Fibroblast of skin of abdomen (primary cell): ENCODE measurements at places on chromosomes 6 and 20.
A peak's percentile ranks its signal among the peaks of the same experiment; 100 is the strongest.

DNA sequence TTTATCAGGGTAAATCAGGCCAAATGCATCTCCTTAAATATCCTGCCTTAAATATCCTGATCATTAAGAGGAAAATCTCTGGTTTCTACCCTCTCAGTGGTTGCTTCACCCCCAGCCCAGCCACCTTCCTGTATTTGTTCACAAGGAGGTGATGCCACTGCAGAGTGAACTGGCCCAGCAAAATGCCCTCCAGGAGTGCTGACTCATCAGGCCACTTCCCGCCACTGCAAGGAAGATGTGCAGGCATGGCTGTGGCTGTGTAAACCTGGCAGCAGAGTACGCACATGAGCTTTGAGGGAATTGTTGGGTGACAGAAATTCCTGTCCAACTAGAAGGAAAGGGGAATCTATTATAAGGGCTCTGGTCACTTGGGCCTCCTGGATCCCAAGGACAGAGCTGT lies 13.8 kb downstream of the NQO2 start:
- peak; percentile 26 for DNase-seq

DNA sequence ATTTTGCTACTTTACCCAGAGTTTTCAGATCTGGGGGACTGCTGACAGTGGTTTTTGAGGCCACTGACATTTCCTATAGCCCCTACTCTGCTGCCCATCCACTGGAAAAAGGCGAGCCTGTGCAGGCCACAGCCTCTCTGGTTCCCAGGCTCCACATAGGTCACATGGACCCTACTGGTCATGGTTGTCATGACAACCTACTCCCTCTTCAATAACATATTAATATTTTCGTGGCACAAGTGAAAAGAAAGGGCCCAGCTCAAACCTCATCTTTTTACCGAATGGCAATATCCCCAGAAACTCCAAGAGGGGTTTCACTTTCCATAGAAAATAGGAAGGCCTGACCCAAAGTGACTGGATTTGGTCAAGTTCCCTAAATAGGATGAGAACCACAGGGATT lies 11.0 kb upstream of the FOXO3 start:
- DNase-seq: no peak

DNA sequence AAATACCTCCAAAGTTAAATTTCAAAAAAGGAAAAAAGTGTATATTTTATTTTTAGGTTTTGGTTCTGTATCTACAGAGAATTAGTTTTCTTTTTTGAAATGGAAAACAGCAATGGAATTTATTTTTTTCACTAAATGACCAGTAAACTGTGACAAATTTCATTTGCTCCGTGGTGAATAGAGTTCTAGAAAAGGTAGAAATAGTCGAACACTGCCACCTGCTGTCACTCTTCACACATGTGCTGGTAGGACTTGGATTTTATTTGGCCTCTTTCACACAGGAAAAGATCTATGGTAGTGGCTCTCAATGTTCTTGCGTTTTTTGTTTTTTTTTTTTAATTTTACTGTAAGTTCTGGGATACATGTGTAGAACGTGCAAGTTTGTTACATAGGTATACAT lies 312.5 kb downstream of the EYA4 start:
- DNase-seq: peak; percentile 67

DNA sequence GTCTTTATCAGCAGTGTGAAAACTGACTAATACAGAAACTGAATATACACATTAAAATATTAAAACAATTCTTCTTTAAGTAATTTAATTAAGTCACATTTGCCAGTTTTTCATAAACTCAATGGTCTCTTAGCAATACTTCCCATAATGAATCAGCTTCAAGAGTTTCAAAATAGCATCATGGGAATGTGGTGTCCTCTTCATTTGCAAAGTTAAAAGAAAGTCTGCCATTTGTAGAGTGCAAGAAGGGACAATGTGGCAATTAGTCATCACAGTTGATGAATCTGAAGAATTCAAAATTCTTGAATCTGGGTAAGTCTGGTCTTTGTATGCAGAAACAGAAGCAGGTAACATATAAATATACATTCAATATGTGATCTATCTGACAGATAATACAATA lies 38.7 kb downstream of the SYNE1 start:
- peak; percentile 13 for DNase-seq

- no peak for DNase-seq
Measured at GRCh38 chr6:162198076-162198475, 529.5 kb downstream of the PRKN start.

DNA sequence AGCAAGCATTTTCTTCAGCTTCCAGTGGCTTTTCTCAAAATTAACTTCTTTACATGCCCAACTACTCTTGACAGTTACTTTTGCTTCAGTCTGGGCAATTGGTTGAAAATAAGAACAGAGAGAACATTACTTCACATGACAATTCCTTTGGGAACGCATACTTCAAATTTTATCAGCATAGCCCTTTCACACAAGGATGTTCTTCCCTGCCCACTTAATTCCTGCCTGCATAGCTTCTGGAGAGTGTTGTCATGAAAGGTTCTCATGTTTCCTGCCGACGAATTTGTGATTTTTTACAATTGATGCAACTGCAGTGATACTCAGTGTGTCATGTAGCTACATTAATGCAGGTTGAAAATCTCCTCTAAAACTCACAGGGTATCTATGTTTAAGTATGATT lies 22.0 kb upstream of the SNRNP48 start:
- DNase-seq: peak; percentile 89

- DNase-seq: no peak
Measured at GRCh38 chr6:28658475-28659249, 133.0 kb downstream of the GPX5 start.

GRCh38 chr6:155170519-155170918 lies 93.3 kb upstream of the CLDN20 start:
- no peak for DNase-seq

GRCh38 chr20:3105256-3106137 lies 21.0 kb upstream of the AVP start:
- no peak for DNase-seq

DNA sequence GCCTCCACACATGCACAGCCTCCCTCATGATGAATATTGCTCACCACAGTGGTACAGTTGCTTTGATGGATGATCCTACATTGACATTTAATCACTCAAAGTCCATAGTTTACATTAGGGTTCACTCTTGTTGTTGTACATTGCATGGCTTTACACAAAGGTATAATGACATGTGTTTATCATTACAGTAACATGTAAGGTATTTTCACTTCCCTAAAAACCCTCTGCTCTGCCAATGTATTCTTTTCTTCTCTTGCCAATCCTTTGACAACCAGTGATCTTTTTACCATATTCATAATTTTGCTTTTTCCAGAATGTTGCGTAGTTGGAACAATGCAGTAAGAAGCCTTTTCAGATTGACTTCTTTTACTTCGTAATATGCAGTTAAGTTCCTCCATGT lies 166.6 kb upstream of the KHDRBS2 start:
- DNase-seq: no peak

DNA sequence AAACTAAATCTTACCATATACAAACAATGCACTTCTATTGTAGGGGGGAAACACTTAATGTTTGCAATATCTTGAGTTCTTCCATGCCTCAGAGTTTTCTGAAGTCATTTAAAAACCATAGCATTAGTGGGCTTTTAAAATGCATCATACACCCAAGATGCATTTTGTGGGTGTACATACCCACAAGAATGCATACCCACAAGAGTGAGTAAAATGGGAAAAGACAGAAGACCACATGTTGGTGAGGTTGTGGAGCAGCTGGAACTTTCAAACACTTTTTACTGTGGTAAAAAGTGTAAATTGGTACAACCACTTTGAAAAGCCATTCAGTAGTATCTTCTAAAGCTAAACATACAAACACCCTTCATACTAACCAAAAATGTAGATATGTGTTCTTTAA lies 57.5 kb downstream of the CYB5R4 start:
- DNase-seq: peak; percentile 40

- DNase-seq: peak; percentile 45
Measured at GRCh38 chr6:135423649-135424128, 73.9 kb downstream of the AHI1 start.

- DNase-seq: no peak
Measured at GRCh38 chr6:26275663-26276062, 89.3 kb upstream of the BTN3A2 start.

DNA sequence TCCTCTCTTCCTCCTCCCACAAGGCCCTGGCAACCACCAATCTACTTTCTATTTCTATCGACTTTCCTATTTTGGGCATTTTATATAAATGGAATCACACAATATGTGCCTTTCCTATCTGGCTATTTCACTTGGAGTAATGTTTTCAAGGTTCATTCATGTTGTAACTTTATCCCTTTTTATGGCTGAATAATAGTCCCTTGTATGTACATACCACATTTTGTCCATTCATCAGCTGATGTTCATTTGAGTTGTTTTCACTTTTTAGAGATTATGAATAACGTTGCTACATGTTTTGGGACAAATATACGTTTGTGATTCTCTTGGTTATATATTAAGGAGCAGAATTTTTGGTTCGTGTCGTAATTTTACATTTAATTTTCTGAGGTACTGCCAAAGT lies 33.9 kb downstream of the SCGN start:
- DNase-seq: no peak

DNA sequence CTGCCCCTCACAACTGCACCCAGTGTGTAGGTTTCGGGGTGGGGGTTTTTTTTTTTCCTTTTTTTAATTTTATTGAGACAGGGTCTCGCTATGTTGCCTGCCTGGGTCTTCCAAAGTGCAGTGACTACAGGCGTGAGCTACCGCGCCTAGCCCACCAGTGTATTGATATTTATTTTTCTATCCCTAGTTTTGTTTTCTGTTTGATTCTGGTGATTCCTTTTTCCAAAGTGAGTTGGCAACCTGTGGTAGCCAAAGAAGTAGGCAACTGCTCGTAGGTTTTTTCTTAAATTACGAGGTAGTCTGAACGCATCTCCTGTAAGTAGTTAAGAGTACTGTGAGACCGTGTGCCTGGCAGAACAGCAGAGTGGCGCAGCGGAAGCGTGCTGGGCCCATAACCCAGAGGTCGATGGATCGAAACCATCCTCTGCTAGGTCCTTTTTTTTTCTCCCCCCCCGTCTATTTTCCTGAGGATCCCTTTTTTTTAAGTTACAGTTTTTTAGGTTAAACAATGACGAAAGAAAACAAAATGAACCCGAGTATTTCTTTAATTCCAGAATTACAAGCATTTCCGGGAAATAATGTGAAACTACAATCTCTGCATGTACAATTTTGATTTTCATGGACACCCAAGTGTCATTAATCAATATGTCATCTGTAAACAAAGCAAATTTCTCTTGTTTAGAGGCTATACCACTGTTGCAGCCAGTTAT lies 78.7 kb upstream of the BTN3A2 start:
- peak; percentile 62 for DNase-seq

GRCh38 chr6:113651920-113652319 lies 205.2 kb upstream of the MARCKS start:
- no peak for DNase-seq

GRCh38 chr6:128465368-128466343 lies 54.7 kb downstream of the PTPRK start:
- DNase-seq: no peak

GRCh38 chr6:159359581-159360297 lies 190.5 kb downstream of the FNDC1 start:
- no peak for DNase-seq

GRCh38 chr20:32605167-32605656 lies 20.1 kb upstream of the NOL4L start:
- no peak for DNase-seq

GRCh38 chr20:21202259-21202658 lies 76.4 kb downstream of the KIZ start:
- DNase-seq: no peak

DNA sequence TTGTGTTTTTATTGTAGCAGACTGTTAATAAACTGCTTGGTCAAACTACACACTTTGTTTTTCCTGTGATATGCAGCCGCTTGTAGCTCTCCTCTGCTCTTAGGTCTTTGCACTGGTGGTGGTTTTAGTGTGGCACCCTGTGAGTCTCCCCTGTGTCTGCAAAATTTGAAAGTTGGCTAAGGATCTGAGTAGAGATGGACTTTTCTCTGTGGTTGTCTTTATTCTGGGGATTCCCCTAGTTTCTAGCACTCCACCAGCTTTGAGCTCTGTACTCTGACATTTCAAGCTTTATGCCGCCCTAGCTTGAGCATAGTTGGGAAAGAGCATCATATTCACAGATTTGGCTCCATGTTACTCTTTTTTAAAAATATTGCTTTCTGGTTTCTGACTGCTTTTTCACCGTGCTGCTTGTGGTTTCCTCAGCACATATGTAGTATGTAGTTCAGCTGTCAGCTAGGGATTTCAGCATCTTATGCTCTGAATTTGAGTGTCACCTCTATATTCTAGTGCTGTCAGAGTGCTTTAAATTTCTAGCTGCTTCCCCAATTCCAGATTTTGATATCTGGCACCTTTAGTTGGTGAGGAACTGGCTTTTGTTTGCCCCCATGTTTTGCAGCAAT lies 25.4 kb downstream of the CDYL start:
- DNase-seq: no peak

DNA sequence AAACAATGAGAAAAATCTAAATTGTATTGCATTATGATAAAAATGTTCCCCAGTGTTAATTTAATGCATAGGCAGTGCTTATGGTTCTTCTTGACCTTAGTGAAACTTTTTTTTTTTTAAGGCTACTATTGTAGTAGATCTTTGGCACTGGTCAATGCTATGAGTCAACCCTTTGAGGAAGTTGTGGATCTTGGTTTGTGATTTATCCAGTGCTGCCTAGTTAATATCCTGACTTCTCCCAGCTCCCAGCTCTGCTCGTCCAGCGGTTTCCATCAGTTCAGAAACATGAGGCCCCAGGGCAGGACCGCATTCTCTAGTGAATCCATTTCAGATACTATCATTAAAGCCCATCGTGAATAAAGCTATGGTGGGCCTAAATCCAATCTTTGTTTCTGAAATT lies 364.5 kb upstream of the JARID2 start:
- peak; percentile 58 for DNase-seq

DNA sequence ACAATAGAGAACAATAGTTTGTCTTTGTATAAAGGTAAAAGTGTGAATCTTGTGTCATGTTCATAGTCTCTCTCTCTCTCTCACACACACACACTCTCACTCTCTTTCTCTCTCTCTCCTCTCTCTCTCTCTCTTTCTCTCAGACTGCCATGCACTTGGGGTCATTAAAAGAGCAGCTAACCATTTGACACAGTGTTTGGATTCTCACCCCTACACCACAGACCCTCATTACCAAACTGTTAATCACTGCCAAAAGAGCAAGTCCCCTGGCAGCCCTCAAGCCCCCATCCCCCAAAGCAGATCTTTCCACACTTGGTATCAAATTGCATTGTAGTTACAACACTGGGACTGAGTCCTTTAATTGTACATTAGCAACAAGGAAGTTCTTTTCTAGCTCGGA lies 305.8 kb upstream of the RSPO3 start:
- DNase-seq: peak; percentile 40

GRCh38 chr6:74177506-74177905 lies 481.5 kb downstream of the CD109 start:
- DNase-seq: no peak

DNA sequence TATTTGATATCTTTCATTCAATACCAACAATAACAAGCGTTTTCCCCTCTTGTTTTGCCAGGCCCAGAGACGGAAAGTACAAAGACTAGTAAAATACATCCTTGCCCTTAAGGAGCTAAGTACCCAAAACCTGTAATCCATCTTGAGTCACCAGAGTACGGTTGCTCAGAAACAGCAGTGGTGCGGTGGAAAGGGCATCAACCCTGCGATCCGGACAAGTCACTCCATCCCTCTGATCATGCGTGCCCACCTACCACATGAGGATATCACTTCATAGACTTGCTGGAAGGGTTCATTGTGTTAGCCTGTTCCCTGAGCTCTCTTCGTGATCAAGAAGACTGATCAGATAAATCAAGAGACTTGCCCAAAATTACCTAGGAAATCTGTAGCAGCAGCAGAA lies 1.9 kb downstream of the TOMM34 start:
- no peak for DNase-seq
